Urinary bladder (tissue), 4 donors: ENCODE measurements at places on chromosomes 1 and 21. TPM values are rescaled to one million over a fixed set of nuclear protein-coding genes. Genes with fewer than 3 reads are reported as not detected.

- no peak for DNase-seq
These were observed 10.1 kb upstream of the SESN2 start for GRCh38 chr1:28249013-28249865.

Gene MTARC2
- 31.0 TPM for total RNA-seq

Gene JUN
- 114 TPM for total RNA-seq

GRCh38 chr21:14531757-14532316 lies 14.3 kb downstream of the SAMSN1 start:
- no peak for DNase-seq

Gene AMY1A
- not detected for total RNA-seq

DNA sequence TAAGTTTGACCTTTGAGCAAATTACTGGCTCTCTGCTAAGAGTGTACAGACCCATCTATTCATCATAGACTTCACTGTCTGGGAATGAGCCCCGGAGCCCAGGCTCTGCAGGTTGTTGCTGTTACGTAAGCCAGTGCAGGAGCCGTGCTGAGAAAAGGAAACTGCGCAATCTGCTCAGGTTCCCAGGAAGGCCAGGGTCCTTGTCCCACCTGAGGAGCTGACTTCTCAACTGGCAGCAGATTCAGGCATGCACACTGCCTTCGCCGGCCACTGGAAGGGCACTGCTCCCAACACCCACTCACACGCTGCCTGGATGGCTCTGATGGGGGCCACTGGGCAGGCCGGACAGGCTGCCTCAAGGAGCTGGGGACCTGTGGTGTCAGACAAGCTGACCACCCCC lies 19.5 kb downstream of the RCAN1 start:
- DNase-seq, result no peak

DNA sequence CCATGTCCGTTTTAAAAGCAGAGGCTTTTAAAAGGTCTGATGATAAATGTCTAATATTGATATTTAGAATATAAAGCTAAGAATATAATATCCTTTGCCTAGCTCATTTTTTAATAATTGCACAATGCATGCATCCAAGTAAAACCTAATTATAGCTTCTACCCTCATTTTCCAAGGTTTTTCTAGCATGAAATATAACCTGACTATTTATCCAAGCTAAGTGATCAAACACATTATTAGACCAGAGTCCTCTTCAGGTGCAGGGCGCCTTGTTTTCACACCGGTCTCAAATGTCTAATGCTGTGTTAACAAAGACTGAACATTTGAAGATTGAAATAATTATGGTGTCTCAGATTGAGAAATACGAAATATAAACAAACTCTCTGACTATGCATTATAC lies 648.9 kb upstream of the CXADR start:
- no peak for DNase-seq

Gene KRTAP19-3
- not detected for total RNA-seq

Gene MEX3A
- total RNA-seq, result 7.2 TPM

DNA sequence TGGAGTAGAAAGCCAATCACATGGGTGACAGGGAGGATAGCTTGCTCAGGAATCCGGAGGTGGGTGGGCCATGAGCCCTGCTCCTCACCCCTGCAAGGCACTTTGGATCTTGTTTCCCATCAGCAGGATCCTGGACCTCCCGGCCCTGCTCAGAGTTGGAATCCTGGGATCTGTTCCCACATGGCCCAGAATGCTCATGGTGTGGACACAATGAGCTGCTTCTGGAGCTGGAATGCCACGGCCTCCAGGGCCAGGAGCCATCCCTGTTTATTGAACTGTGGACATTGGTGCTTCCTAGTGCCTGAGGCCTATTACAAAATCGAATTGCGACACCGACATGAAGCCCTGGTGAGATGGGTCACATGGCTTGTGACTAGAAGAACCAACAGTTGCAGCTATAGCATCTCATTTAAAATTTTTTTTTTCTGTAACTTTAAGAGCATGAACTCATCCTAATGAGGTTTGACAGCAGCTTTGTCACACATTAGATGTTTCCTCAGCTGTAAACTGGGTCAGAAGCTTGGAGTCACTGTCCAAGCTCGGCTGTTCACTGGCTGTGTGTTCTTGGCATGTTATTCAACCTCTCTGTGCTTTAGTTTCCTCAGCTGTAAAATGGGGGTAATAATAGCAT lies 40.4 kb upstream of the GOLT1A start:
- DNase-seq, result no peak

GRCh38 chr1:157870490-157870889 lies 28.9 kb upstream of the CD5L start:
- no peak for DNase-seq

DNA sequence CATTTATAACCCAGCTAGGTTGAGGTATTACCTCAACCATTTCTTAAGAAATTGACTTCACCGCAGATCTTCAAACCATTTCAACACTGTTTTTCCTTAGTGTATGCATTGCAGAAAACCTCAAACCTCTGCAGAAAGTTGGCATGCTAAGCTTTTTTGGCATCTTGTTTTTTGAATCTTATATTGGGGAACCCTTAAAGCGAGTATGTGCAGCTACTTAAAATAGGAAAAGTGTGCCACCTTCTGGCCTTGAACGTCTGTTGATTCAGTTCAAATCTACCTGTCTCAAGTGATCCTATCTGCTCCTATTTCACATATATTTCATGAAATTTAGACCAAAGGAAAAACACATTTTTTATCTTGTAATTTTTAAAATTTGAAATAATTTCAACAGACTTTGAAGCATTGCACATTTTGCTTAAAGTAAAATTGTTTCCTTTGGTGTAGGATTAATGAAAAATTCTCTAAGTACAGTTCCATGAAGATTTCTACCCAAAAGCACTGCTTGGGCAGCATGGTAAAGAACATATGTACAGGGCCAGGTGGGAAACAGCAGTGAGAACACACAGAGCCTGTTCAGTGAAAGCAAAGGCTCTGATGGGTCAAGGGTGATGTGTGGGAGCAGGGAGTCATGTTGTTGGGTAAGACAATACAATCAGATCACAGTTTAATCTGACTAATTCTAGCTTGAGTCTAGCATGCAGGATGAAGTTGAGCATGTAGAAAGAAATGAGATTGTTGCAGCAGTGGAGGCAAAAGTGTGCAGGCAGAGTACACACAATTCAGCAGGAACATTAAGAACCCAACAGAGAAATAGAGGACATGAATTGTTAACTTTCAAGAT lies 17.2 kb downstream of the HENMT1 start:
- peak; percentile 28 for DNase-seq

Gene UBE2G2
- total RNA-seq, result 75.9 TPM

DNA sequence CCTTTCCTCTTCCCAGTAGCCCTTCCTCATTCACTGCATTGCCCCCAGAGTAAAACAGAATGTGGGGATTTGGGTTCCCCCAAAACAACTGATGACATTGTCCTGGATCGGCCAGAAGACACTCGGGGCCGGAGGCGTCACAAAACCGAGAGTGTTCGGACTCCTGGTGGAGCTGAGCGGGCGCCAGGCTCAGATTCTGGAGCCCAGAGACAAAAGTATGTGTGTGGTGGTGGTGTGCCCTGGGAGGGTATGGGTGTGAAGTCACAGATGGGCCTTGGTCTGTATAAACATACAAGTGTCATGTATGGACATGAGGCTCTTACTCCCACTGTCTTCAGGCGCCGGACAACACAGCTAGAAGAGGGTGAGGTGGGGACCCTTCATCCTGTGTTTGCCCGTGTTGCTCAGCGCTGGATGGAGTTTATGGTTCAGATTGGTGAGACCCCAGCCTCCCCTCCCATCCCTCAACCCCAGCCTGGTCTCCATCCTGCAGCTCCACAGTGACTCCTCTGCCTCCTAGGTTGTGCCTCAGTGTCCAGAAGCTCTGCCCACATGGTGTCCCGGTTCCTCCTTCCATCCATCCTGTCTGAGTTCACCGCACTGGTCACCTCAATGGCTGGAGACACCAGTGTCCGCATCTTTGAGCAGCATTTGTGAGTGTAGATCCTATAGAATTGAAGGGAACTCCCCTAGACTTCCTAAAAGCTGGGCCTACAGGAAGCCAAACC lies 12.4 kb downstream of the HYI start:
- no peak for DNase-seq
